Activated CD4-positive, alpha-beta T cell treated with anti-CD3 and anti-CD28 coated beads, Interleukin-2, amount 10 ng/mL, durations not matched to agents 7 days and 5 days (primary cell): ENCODE measurements at places on chromosomes 7 and 10.

DNA sequence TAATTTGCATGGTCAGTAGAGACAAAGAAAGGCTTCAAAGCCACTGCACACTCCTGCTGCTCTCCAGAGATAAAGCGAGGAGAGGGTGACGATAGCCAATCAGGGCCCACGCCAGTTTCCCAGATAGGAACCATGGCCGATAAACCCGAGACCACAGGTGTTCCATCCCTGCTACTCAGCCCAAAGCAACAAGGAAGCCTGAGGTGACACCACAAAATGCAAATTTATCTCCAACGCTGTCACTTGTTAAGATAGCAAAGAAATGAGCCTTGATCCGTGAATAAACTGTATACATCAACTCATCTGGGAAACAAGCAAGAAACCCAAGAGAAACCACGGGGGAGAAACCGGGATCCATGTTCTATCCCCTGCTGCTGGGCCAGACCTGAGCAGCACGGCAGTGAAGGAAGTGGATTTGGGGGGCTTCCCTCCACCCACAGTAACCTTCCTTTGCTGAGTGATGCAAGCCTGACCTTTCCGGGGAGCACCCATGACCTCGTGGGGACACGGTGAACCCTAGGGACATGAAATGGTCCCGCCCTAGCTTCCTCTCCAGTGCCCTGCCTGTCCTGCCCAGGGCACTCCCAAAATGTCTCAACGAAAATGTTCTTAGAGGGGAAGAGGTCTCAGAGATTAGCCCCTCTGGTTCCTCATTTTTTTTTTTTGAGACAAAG is 164.6 kb downstream of the PTPRN2 start:
- DNase-seq: no peak

- no peak for DNase-seq
Measured at GRCh38 chr7:55132890-55133551, 114.2 kb downstream of the EGFR start.

- no peak for DNase-seq
Measured at GRCh38 chr10:124677749-124678556, 66.2 kb downstream of the FAM53B start.

DNA sequence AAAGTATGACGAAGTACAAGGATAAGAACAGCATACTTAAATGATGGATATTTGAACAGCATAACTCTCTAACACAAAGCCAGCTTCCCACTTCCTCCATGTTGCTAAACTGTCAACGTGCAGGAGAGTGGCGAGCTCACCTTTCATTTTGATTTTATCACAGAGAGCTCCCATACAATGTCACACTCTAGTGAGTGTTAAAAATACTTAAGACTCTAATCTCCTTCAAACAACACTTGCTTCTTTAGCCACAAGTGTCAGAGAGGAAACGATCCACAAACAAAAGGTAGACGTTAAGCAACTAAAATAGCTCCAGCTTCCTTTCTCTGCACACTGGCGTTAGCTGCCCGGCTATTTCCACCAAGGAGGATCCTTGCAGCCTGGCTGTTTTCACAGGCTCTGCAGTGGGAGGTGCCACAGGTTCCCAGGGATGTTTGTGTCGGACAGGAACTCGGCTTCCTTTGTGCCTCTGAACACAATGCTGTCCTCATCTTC is 194.6 kb downstream of the COBL start:
- DNase-seq: no peak

GRCh38 chr10:131127610-131128009 is 183.9 kb downstream of the TCERG1L start:
- DNase-seq: no peak

DNA sequence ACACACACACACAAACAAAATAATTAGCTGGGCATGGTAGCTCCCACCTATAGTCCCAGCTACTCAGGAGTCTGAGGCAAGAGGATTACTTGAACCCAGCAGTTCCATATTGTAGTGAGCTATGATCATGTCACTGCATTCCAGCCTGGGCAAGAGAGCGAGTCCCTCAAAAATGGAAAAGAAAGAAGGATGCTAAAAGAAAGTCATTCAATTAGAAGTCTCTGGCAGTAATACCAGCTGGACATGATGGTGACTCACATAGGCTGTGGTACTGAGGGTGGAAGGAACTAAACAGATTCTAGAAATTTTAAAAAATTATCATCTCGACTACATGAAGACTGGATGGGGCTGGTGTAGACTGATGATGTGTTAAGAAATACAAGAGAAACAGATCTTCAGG is 385.3 kb downstream of the ETV1 start:
- DNase-seq: no peak

DNA sequence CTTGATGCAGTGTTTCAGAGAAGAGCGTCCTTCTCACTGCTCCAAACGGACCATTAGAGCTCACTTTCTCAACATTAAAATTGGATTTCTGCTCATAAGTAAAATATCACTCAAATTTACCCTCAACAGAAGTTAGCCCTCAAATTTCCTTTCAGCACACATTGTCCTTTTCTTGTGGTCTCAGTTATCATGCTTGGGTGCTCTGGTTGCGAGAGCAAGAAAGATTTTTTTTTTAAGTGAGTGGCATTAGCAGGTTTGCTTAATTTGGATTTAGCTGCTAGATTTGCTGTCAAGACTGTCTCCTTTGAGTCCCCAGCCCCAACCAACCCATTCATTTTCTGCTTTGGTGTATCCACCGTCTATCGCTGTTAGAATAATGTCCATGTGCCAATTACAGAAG is 2.6 kb upstream of the CH25H start:
- DNase-seq: no peak

- DNase-seq: no peak
Measured at GRCh38 chr7:110775046-110775445, 315.9 kb upstream of the LRRN3 start.

DNA sequence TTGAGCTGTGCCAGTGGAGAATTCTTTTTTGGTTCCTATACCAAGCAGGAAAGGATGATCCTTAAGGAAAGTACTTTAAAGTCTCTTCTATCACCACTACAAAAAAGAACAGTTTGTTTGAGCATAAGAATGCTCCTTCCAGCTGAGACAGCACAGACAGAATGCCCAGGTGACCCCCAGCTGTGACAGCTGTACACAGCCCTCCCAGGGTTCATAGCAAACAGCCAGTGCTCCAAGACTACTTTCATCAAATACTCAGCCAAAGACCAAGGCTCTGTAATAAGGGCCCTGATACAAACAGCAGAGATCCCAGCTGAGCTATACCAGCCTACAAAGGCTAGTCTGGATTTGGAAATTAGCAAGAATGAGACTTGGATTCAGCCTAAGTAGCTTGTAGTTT is 65.7 kb downstream of the NXPH1 start:
- no peak for DNase-seq

- DNase-seq: no peak
Measured at GRCh38 chr10:8498290-8498689, 443.8 kb downstream of the GATA3 start.
